ENCODE measurements at places on chromosomes 1 and 21.

DNA sequence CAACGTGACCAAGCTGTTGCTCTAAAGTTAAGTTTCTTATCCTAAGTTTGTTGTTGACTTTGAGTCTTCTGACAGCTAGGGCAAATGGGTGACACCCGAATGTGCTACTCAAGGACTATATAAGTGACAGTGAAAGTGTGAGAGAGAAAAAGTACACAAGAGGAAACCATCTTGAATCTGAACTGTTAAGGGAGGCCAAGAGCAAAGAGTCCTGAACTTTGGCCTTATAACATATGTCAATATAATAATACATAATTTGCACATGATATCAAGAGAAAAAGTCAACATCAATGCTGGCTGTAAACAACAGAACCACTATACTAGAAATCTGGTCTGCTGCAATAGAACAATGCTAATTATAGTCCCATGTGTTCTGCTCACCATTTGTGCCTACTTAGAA lies 29.5 kb downstream of the SYNJ1 start:
- no peak for DNase-seq

- no peak for DNase-seq
Observed at GRCh38 chr1:48750109-48750508, 26.6 kb downstream of the BEND5 start.

- DNase-seq = no peak
Observed at GRCh38 chr1:115307661-115308060, 30.4 kb downstream of the NGF start.

DNA sequence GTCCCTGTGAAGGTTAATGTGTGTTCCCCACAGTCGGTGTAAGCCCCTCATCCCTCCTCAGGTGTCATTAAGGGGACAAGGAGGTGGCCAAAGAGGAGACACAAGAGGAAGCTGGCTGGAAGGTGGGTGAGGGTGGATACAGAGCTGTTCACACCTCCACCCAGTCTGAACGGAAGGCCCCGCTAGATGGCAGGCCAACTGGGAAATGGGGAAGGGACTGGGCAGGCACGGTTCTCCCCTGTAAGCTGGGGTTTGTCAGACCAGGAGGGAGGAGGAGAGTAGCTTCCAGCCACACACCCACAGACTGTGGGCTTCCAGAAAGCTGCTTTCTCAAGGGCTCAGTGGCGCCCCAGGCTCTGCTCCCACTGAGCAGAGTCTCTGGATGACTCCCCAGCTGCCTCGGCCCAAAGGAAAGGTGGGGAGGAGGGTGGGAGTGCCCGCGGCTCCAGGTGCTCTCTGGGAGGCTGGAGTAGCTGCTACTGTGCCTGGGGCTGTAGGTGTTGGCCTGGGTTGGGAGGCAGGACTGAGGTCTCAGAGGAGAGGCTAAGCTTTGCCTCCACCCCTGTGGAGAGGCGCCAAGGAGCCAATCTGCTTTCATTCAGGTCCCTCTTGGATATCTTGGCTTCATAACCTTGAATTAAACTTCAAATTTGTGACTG lies 41.2 kb downstream of the PCP4 start:
- no peak for DNase-seq

DNA sequence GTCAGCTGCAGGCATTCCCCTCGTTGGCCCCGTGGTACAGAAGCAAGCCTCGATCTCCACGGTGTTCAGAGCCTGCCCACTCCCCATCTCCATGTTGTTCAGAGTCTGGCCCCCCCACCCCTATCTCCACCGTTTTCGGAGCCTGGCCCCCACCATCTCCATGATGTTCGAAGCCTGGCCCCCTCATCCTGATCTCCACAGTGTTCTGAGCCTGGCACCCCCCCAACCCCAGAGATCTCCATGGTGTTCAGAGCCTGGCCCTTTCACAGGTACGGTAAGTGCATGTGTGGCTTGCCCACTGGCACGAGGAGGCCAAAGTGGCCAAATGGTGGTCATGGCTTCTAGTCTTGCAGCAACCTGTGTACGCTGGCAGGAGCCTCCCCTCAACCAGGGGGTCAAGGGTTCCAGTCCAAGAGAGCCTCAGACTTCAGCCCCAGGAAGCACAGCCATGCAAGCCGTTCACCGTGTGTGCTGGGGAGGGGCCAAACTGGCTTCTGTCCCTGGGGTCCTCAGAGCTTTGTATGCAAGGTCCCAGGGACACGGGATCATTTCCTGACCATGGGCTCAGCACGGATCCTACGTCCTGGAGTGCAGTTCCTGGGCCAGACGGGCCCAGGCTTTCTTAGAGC lies 13.3 kb upstream of the PCBP3 start:
- DNase-seq = no peak

DNA sequence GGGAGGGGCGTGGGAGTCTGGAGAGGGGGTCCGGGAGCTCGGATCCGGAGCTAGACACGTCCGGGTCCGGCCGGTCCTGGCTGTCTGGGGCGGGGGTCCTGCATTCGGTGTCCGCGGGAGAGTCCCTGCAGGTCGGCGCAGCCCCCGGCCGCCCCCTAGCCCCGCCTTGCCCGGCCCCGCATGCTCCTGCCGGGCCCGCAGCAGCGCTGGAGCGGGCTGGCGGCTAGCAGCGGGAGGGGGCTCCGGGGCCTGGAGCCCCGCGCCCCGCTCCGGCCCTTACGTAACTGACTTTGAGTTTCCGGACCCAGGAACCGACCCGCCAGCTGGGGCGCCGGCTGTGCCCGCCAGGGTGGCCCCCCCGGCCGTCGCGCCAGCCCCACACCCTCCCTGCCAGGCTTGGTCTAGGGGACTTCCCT lies 26.9 kb upstream of the EPB41 start:
- no peak for DNase-seq

DNA sequence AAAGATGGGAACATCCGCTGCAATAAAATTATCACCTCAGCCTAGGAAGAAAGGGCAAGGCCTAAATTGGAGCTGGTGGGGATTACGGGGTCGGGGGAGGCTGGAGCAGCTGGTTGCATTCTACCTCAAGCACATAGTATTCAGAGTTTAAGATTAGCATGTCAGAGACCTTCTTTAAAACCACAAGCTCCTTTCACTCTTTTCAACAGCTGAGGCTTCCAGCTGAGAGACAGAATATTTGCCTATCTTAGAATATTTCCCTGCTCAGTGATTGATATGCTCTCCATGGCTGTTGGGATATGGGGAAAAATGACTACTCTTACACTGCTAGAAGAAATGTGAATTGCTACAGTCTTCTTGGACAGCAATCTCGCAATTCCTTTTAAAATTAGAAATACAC lies 248.6 kb downstream of the TBX15 start:
- DNase-seq = no peak

- no peak for DNase-seq
Observed at GRCh38 chr21:46459356-46460112, 843 bp downstream of the DIP2A start.

- DNase-seq = no peak
Observed at GRCh38 chr1:174990382-174990999, 9.3 kb upstream of the CACYBP start.

GRCh38 chr1:161115132-161115711 lies 2.6 kb downstream of the PFDN2 start:
- DNase-seq = no peak

DNA sequence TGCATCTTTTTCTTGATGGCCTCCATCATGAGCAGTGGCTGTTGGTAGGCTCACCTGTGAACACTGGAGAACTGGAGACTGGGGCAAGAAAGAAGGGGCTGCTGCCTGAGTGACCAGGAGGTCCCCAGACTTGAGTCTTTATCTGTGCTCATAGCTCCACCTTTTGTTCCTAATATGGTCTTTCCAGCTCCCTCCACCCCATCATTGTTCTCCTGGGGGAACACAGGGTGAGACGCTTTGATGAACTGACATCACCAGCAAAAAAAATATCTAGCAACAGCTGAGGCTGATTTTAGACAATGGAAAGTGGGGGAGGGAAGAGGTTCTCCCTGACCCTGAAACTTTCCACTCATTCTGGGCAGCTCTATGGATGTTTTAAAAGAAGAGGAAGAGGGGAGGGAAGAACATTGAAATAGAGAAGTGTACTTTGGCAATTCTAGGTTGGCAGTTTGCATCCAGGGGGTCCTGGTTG lies at the start of gene TPM3:
TPM3 (minus strand) TSS at position 111 of the 472 bp plus-strand sequence; CDS start at position 29, 82 bp downstream.
- DNase-seq = no peak

DNA sequence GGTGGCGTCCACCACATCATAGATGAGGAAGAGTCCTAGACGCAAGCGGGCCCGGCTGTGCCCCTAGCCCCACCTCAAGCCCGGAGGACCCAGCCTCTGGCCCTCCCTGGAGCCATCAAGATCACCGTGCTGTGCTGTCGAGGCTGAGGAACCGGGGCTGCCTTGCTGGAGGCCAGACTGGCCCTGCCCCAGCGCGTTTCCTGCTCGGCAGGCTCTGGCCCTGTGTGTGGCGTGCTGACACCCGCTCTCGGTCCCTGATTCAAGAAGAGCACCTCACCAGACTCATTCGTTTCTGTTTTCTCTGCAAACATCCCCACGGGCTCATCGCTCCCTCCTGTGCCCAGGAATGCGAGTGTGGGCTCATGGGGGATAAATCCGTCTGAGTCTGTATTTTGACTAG lies 51.1 kb downstream of the GLIS1 start:
- DNase-seq = no peak

- DNase-seq = no peak
Observed at GRCh38 chr1:113545626-113546025, 155.3 kb downstream of the MAGI3 start.

DNA sequence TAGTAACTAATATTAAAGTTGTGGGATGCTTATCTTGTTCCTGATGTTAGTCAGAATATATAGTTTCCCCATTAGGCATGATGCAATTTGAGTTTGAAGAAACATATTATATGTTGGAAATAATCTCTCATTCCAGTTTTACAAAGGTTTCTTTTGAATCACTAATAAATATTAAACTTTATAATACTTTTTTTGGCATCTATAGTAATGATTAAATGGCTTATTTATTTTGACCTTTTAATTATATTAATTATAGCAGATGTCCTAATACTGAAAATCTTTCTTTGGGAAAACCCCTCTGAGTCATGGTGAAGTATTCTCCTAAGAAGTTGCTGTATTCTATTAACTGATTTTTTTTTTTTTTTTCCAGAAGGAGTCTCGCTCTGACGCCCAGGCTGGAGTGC lies 28.5 kb upstream of the PTGS2 start:
- no peak for DNase-seq

- no peak for DNase-seq
Observed at GRCh38 chr1:169148472-169149252, 42.2 kb downstream of the ATP1B1 start.

- no peak for DNase-seq
Observed at GRCh38 chr1:1237874-1238701, 6.1 kb downstream of the B3GALT6 start.

- no peak for DNase-seq
Observed at GRCh38 chr1:167795810-167796740, 74.3 kb downstream of the MPZL1 start.

GRCh38 chr1:200288226-200288625 lies 121.6 kb downstream of the ZNF281 start:
- DNase-seq = no peak

- DNase-seq = no peak
Observed at GRCh38 chr1:169289016-169289415, 78.6 kb downstream of the NME7 start.

- DNase-seq = no peak
Observed at GRCh38 chr1:60255565-60255964, 182.0 kb upstream of the C1orf87 start.

DNA sequence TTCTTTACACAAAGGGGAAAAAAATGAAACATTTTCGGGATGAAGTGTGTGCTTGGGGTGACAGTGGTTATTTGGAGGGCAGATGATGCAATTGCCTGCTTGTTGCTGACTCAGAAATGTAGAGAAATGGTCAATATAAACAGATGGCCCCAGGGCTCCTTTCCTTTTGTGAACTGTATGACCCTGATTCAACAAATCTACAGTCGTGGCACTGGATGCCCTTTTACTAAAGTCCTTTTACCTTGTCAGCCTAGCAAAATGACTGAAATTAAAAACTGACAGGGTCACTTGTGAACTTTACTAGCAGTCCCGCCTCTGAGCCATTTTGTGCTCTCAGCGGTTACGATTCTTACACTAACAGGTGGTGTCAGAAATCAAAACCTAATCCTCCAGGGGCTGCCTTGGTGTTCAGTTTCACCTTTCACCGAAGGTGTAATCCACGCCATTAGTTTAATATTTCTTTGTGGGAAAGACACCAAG lies 49.8 kb downstream of the GREM2 start:
- no peak for DNase-seq

- no peak for DNase-seq
Observed at GRCh38 chr1:169576935-169577331, 9.3 kb downstream of the F5 start.

GRCh38 chr1:212167098-212167497 lies 118.1 kb upstream of the PPP2R5A start:
- no peak for DNase-seq

DNA sequence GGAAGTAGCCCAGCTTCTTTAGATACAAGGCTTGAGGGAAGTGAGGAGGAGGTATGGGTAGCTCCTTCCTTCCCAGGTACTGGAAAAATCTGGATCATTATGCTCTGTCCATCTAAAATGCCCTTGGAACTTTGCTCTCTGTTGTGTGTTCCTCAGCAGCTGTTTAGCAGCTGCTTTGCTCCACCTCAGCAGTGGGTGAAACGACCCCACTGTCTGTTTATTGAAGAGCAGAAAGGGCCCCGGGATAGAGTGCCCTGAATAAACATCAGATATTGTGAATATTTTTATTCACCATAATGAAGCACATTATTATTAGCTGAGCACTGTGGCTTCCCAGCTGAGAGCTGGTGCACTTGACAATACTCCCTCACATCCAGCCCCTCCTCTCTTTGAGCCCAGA lies 237.9 kb downstream of the PBX1 start:
- no peak for DNase-seq

DNA sequence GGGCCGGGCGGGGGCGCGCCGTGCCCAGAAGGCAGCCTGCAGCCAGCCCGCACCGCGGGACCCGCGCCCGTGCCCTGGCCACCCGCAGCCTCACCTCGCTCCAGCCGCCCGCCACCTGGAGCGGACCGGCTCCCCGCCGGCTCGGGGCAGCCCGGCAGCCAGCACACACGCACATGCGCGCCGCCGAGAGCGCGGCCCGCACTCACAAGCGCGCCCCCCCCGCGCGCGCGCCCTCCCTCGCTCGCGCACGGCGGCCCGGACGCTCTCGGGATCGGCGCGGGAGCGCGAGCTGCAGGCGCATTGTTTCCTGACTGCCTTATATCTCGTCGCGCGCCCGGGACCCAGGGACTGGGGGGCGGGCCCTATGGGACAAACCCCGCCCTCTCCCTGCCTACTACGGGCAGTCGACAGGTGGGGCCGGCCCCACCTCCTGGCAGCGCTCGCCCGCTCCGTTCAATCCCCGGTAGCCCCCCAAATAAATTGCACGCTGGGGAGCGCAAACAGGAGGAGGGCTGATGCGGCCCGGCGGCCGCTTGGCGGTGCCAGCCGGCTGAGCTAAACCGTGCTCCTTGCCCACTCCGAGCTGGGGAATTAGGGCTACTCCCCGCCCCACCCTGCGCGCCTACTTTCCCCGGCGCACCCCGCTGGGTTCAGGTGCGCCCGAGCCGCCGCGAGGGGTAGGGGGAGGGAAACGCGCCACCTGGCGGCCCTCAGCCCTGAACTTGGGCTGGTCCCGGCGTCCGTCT lies at the start of gene MYCL:
MYCL (minus strand) TSS at position 204 of the 746 bp plus-strand sequence. CDS start 483 bp downstream, outside the sequence.
- DNase-seq = no peak
